ENCODE measurements at places on chromosomes 16 and 17.

- no peak for DNase-seq
These were observed 14.0 kb downstream of the ERN1 start for GRCh38 chr17:64115822-64116534.

- DNase-seq, result no peak
These were observed 75.8 kb upstream of the CNTNAP4 start for GRCh38 chr16:76201385-76201784.

DNA sequence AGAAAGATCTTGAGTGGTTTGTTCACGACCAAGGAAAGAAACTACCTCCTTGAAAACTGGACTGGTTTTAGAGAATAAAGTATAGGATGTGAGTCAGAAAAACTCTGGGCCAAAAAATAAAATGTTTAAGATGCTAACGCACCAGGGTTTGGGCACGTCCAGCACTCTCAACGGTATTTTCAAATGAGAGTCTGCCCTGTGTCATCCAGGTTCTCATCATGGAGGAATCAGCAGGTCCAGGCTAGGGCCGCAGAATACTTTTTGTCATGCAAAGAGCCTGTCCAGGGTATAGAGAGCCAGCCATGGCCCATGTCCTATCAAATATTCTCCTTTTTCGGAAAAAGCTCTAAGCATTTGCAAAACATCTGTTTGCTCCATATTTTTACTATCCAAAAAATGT lies 2.4 kb downstream of the NXN start:
- no peak for DNase-seq

- DNase-seq, result no peak
These were observed 787 bp downstream of the CTCF start for GRCh38 chr16:67562918-67563707.

All from tibial nerve (tissue), 4 donors.